Fibroblast of mammary gland (primary cell): ENCODE measurements at places on chromosomes 2 and 18.

DNA sequence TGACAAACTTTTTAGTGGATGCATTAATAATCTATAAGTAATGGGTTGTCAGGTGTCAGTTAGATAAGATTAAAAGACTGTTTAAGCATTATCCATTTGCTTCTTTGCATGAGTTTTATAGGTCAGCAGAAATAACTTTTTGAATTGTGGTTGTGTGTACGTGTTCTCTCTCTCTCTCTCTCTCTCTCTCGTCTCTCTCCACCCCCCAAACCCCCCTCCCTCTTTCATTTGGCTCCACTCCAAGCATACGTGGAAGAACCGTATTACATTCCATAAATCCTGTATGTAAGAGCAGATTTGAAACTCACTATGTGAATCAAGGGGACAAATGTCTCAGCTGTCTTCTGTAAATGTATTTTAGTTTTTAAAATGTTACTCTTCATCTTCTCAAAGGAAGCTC lies 120.2 kb downstream of the MEIS1 start:
- DNase-seq = peak; percentile 51

DNA sequence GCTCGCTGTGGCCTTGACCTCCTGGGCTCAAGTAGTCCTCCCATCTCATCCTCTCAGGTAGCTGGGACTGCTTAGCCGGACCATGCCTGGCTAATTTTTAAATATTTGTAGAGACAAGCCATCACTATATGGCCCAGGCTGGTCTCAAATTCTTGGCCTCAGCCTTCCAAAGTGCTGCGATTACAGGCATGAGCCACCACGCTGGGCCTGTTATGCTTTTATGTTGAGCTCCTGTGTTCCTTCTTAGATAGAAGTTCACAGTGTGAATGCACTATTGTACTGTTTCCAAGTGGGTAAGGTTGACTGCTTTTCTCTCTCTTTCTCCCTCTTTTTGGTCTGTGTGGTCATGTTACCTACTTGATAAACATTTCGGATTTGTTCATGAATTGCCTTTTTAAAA lies 61.9 kb downstream of the SMCHD1 start:
- DNase-seq = no peak

DNA sequence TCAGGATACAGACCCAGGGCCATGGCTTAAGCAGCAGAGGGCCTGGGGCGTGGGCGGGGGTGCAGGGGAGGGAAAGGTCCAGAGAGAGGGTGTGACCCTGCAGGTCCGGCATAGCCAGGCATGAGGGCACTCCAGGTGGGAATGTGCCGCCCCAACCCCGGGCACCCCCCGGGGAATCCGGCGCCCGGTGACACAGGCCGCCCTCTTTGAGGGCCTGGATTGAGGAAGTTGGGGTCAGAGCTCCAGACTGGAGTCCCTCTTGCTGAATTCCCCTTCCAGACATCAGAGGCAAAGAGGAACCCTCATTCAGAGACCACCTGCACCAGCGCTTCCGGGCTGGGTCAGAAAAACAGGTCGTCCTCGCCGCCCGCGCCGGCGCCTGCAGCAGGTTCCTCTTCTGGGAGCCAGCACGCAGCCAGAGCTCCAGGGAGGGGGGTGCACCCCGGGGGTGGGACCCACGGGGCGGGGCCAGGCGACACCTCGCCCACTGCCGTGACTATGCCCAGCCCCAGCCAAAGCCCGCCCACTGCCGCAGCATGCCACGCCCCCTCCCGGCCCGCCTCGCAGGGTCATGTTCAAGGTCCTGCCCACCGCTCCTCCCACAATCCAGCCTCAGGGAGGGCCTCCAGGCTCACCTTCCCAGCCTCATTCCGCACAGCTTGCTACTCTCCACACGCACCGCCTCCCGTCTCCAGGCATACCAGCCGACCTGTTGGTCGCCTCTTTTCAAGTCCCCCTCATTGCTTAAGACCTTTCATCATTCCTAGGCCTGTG lies 98.3 kb upstream of the ID2 start:
- DNase-seq = peak; percentile 28

- peak; percentile 58 for DNase-seq
These were observed 6.6 kb upstream of the PROM2 start for GRCh38 chr2:95267458-95268210.

- DNase-seq = no peak
These were observed 28.6 kb upstream of the FHL2 start for GRCh38 chr2:105427485-105427884.
